Stimulated activated CD4-positive, alpha-beta T cell treated with anti-CD3 and anti-CD28 coated beads, Interleukin-4, amount 100 ng/mL, for 4 hours (primary cell): ENCODE measurements at places on chromosomes 2 and 18.

- DNase-seq: no peak
Observed at GRCh38 chr2:47558768-47559684, 156.1 kb downstream of the MSH2 start.

DNA sequence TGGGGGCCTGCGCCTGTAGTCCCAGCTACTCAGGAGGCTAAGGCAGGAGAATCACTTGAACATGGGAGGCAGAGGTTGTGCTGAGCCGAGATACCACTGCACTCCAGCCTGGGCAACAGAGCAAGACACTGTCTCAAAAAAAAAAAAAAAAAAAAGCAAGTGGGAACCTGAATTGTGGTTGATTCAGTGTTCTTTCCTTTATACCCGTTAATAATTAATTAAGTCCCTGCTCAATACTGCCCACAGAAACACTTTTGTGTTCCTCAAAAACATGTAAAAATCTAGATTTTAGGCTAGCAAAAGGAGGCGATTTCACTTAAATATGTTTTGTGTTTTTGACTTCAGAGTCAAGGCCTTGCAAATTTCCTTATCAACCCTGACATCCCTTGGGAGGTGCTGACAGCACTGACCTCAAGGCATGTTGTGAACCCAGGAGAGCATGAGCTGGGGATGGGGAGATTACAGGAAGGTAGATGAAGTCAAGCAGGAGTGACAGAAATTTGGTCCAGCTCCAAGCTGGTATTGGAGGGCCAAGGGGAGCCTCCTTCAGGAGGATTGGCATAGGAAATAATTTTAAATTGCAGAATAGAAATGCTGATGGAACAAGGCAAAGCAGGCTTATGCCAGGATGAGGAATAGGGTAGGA is 89.0 kb upstream of the PNPT1 start:
- no peak for DNase-seq

GRCh38 chr2:85656468-85656867 is 11.5 kb downstream of the SFTPB start:
- no peak for DNase-seq

DNA sequence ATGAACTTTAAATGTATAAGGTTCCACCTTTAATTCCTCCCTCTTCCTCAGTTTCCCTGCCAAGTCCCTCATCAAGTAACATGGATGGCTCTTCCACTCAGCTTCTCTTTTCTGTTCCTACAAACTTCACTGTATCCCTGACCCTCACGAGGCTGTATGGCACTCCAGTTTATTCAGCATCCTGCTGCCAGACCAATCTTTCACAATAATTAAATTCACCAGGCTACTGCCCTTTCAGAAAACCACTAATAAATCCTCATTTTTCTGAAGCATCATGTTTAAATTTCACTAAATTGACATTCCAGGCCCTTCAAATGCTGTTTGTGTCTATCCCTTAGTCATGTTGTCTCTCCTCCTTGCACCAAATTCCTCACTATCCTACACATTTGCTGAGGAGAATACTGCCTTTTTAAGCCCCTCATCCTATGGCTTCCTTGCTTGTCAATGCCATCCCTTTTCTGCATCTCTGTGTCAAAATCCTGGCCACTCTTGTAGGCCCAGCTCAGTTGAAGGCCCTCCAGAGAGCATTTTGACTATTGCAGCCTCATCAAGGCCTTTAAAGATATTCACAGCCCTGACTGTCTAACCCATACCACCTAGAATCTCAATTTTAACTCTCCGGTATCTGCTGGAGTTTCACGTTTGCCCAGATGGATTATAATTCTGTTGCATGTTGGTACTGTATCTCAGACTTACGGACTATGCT is 22.8 kb upstream of the ASNSD1 start:
- no peak for DNase-seq

DNA sequence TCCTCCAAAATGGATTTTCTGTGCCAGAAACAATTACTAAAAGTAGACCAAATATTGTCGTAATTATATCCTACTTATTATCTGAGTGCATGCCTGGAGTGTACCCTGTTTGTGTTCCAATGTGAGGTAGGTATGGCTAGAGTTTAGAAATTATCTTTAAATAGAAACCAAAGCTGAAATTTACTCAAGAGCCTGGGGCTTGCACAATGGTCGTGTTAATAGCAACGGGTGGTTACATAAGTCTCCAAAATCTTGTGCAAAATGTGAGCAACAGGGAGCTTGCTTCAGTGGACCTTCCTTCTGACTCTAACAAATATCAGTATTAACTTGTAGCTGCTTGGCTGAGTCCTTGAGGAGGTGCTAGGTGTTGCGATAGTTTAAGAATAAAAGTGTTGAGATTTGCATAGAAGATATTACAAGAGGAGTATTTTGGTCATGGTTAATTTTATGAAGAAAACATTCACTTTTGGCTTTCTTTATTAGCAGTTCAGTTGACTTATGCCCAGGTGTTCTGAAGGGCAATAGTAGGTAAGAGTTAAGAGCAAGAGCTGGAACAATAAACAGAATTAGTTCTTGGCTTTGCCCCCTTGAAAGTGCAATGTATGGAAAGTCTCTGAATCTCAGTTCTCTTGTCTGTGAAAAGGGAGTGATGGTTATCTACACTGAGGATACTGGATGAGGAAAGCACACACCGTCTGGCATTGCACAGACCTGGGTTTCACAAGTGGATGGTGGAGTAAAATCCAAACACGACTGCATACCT is 4.6 kb downstream of the CXCR4 start:
- DNase-seq: no peak

- DNase-seq: no peak
Observed at GRCh38 chr18:36316246-36316645, 18.7 kb downstream of the FHOD3 start.

- no peak for DNase-seq
Observed at GRCh38 chr2:218755567-218756404, 26.2 kb upstream of the CYP27A1 start.

DNA sequence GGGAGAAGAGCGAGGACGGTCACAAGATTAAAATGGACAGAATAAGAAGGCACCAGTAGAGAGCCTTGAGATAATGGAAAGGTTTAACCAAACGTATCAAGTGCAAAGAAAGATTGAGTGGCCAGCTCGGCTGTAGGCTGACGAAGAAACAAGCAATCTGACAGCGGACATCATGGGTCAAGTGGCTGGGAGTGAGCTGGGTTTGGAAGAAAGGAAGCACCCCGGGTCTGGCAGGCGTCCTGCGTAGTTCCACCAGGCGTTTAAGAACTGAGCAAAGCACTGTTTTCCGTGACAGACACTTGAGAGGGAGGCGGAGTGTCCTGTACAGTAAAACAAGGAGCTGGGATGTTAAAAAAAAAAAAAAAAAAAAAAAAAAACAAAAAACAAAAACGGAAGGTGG is 27.1 kb downstream of the DAPL1 start:
- no peak for DNase-seq

DNA sequence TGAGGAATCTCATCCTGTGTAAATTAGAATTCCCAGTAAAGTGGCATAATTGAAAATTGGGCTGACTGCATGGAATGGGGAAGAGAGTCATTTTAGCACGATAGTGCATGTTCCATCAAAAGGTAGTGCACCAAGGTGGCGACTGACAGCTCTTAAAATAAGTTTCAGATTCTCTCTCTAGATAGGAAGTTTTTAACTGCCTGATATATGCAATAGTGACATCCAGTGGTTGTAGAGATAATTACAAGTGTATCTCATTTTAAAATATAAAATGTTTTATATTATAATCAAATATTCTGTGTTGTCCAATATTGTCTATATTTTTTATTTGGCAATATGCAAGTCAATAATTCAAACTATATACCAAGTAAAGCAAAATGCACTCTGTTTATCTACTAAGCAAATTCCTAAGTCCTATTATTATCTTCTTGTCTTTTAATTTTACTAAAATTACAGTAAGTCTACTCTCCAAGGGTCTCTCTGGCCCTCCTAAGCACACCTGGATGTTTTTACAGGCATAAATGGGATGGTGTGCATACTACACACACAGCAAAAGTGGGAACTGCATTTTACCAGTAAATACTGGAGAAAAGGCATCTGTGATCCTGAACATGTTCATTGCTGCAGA is 397.7 kb upstream of the HNRNPA3 start:
- DNase-seq: no peak

DNA sequence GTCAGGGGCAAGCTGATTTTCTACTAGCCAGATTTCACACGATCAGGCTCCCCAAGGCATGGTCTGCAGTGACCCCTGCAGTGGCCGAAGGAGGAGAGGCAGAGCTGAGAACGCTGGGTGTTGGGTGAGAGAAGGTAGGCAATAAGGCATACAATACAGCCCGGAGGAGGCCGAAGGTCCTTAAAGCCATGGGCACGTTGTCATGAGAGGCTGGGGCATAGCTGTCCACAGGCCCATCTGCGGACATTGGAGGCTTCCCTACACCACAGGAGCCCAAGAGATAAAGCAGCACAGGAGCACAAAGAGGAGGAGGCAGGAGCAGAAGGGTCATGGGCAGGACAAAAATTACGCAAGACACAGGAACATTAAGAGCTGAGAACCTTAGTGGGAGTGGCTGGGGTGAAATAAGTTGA is 16.7 kb upstream of the BZW1 start:
- no peak for DNase-seq

DNA sequence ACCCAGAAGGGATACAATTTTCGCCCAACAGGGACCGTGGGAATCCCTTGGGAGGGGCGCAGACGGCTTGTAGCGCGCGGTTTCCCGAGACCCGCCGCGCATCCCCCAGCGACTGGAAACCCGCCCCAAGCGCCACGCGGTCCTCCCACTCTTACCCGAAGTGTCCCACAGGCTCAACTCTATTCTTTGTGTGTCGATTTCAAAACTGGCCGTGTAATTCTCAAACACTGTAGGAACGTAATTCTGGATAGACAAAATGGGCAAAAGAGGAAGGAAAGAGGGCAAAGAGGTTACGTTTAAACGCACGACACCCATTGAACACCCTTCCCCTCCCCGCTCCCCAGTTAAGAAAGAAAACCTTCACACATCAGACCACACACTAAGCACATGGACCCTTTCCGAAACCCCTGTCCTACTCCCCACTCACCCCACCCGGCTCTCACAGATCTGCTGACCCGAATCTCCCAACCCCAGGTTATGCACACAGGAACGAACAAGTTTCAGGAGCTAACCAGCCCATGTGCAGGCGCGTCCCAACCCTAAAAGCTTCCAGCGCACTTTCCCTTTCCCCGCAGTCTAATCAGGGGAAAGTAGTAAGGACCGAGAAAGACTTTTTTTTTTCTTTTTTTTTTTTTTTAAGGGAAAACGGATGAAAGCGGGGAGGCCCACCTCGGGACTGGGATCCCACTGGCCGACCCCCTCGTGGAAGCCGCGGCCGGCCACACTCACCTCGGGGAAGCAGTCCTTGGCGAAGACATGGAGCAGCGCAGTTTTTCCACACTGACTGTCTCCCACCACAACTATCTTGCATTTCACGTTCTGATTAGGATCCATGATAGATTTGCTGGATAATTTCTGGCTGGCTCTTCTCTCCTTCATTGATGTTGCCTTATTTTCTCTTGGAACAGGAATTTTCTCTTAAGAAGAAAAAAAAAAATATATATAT is 655 bp downstream of the RND3 start:
- DNase-seq: no peak
